ENCODE measurements at places on chromosomes 3 and 15. TPM values are rescaled to one million over a fixed set of nuclear protein-coding genes. Genes with fewer than 3 reads are reported as not detected.

GRCh38 chr3:15071699-15072098 lies 6.6 kb upstream of the MRPS25 start:
- H3K27ac ChIP-seq, result no peak overlapping the region
- peaks cover 22% of the 10 kb centered on the region for H3K36me3 ChIP-seq
- no peak overlapping the region for H3K4me3 ChIP-seq
- H3K4me1 ChIP-seq, result no peaks in the 10 kb centered on the region

The CLSTN2 gene
- total RNA-seq, result 0.52 TPM

- H3K27ac ChIP-seq, result no peak overlapping the region
- H3K36me3 ChIP-seq, result no peaks in the 10 kb centered on the region
- peaks cover 5% of the 10 kb centered on the region for H3K4me1 ChIP-seq
- no peak overlapping the region for H3K4me3 ChIP-seq
These were observed 380.7 kb downstream of the EPHB1 start for GRCh38 chr3:135175728-135176277.

DNA sequence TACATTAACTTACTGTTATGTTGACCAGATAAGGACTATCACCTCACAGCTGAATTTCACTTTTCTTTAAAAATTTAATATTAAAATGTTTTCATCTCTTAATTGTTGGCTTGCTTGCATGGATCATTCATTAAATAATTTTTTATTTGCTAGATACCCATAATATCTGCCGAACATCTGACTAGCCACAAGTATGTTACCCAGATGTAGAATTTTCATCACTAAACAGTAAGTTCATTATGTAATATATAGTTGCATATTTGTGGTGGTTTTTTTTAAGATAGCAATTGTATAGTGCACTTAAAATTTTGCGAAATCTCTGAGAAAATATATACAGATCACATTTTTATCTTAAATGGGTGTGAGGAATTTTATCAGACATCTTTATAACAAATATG lies 190.4 kb downstream of the MBNL1 start:
- no peak overlapping the region for H3K27ac ChIP-seq
- DNase-seq, result no peak
- H3K36me3 ChIP-seq, result peaks cover 9% of the 10 kb centered on the region
- no peak overlapping the region for H3K4me3 ChIP-seq
- H3K4me1 ChIP-seq, result 0 out of 2 replicates have a peak, but pooled peaks cover 2% of the 10 kb centered on the region

The GALNT15 gene
- not detected for total RNA-seq
